Gastrocnemius medialis (tissue), 4 donors: ENCODE measurements at places on chromosomes 12 and 14.

DNA sequence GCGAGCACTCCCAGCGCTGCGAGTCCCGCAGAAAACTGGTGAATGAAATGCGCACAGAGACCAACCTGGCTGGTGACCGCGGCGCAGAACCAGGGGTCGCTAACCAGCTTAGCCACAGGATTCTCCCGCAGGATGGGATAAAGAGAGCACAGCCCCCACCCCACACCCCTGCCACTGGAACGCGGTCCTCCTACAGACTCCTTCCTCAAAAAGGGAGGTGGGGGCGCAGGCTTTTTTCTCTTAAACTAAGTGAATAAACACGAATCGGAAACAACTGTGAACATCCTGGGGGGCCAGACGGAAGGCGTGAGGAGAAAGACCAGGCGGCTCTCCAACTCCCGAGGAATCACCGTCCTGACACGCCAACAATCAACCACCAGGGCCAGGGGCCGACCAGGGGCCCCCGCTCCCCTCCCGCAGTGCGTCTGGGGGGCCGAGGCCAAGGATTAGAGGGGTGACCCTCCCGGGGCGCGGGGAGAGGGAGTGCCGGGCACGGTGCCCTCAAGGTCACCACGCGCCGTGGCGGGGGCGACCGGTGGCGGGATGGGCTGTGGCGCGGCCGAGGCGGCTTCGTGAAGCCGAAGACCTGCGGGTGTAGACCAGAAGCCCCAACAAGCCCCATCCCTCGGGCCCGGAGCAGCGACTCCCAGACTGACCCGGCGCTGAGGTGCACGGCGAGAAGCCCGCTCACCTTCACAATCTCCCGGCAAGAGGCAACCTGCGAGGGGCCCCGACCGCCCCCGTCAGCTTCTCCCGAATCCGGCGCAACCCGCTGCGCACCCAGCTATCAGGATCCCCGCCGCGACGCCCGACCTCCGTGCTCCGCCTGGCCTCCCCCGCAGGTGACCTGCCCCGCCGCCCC lies 704 bp downstream of the ATP2B1 start:
- H3K36me3 ChIP-seq, result no peaks in the 10 kb centered on the region
- peak; percentile 49 for DNase-seq
- no peaks in the 10 kb centered on the region for H3K27me3 ChIP-seq
- peak overlapping the region; percentile 95 for H3K4me3 ChIP-seq
- H3K4me1 ChIP-seq, result peaks cover 47% of the 10 kb centered on the region

GRCh38 chr12:47267571-47267970 lies 187.8 kb upstream of the AMIGO2 start:
- no peak overlapping the region for H3K4me3 ChIP-seq
- H3K36me3 ChIP-seq, result no peaks in the 10 kb centered on the region
- no peaks in the 10 kb centered on the region for H3K4me1 ChIP-seq

- H3K4me3 ChIP-seq, result peak overlapping the region; percentile 43
- peak; percentile 35 for DNase-seq
- peaks cover 9% of the 10 kb centered on the region for H3K4me1 ChIP-seq
- peak overlapping the region; percentile 62 for H3K27ac ChIP-seq
- H3K27me3 ChIP-seq, result no peaks in the 10 kb centered on the region
Measured at GRCh38 chr12:52873832-52874572, 25.2 kb upstream of the KRT78 start.

DNA sequence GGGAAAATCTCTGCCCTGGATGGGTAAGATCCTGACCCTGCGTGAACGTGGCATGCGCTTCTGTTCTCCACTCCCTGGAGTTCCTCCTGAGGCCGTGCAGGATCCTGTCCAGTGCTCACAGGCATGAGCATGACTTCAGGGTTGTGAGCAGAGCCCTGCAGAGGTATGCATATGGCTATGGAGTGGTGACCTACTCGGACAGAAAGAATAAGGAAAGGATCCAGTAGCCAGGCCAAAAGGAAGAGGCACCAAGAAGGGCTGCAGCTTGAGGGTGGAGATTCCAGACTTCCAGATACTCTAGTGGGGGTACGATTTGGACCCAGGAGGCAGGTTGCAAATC lies 20.8 kb upstream of the CD27 start:
- no peak overlapping the region for H3K27ac ChIP-seq
- peaks cover 5% of the 10 kb centered on the region for H3K4me1 ChIP-seq
- no peak overlapping the region for H3K4me3 ChIP-seq
- H3K27me3 ChIP-seq, result no peaks in the 10 kb centered on the region
- no peaks in the 10 kb centered on the region for H3K36me3 ChIP-seq

- H3K27ac ChIP-seq, result no peak overlapping the region
- H3K4me1 ChIP-seq, result peaks cover under 1% of the 10 kb centered on the region
- no peaks in the 10 kb centered on the region for H3K36me3 ChIP-seq
- DNase-seq, result no peak
Measured at GRCh38 chr12:93884794-93885460, 207.8 kb downstream of the CRADD start.

GRCh38 chr14:20996521-20996920 lies 2.6 kb upstream of the SLC39A2 start:
- H3K4me3 ChIP-seq, result no peak overlapping the region
- H3K27me3 ChIP-seq, result no peaks in the 10 kb centered on the region
- DNase-seq, result no peak
- no peak overlapping the region for H3K27ac ChIP-seq
- peaks cover 57% of the 10 kb centered on the region for H3K36me3 ChIP-seq
- H3K4me1 ChIP-seq, result peaks cover 4% of the 10 kb centered on the region

DNA sequence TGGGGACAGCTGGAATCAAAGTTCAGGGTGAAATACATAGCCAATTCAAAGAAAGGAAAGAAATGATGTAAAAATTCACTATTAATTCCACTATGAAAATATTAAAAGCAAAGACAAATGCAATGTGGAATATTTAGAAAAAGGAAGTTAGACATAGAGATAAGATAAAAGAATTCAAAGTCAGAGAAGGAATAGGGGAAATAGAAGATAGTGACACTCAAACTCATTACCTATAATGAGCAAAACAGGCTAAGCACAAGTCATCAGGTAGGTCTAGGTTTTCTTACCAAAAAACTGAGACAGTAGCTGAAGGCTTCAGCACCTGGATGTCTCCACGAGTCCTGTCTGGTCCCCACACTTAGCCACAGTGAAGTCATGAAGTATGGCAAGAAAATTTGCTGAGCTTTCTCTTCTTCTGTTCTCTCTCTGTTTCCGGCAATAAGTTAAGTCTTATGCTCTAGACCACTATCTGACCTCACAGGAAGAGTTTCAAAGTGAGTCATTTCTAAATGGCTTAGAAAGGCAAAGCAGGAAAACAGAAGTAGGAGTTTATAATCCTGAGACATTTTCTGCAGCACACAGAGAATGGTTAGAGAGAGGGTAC lies at the start of gene C3AR1:
C3AR1 (minus strand) TSS at position 369 of the 604 bp plus-strand sequence. CDS start 6,174 bp downstream, outside the sequence.
- H3K27me3 ChIP-seq, result no peaks in the 10 kb centered on the region
- H3K4me3 ChIP-seq, result no peak within 1 kb of the TSS
- H3K36me3 ChIP-seq, result no peaks in the 10 kb centered on the region
- no peaks in the 10 kb centered on the region for H3K4me1 ChIP-seq
- DNase-seq, result no peak
- H3K27ac ChIP-seq, result no peak within 1 kb of the TSS

- DNase-seq, result no peak
- H3K27me3 ChIP-seq, result no peaks in the 10 kb centered on the region
- no peaks in the 10 kb centered on the region for H3K4me1 ChIP-seq
Measured at GRCh38 chr12:25590011-25590721, 37.1 kb upstream of the LMNTD1 start.

DNA sequence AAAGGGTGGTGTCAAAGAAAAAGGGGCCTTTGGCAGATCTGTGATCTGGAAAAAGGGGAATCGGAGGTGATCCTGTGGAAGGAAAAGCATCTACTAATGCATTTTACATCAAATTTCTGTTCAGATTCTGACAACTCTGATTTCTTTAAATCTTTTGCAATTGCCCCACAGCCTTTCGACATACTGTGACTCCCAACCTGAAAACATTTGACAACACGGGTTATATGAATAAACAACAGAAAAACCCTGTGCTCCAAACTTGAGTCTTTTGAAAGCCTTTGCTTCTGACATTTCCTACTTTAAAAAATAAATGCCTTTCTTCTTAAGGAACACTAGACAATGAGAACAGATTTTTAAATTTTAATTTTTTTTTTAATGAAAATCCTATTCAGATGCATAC lies 231.9 kb upstream of the HMGA2 start:
- DNase-seq, result no peak
- no peaks in the 10 kb centered on the region for H3K27me3 ChIP-seq
